ENCODE measurements at places on chromosomes 1 and 21. TPM values are rescaled to one million over a fixed set of nuclear protein-coding genes. Genes with fewer than 3 reads are reported as not detected.

- DNase-seq, result no peak
Observed at GRCh38 chr1:222252788-222253187, 295.1 kb downstream of the HHIPL2 start.

DNA sequence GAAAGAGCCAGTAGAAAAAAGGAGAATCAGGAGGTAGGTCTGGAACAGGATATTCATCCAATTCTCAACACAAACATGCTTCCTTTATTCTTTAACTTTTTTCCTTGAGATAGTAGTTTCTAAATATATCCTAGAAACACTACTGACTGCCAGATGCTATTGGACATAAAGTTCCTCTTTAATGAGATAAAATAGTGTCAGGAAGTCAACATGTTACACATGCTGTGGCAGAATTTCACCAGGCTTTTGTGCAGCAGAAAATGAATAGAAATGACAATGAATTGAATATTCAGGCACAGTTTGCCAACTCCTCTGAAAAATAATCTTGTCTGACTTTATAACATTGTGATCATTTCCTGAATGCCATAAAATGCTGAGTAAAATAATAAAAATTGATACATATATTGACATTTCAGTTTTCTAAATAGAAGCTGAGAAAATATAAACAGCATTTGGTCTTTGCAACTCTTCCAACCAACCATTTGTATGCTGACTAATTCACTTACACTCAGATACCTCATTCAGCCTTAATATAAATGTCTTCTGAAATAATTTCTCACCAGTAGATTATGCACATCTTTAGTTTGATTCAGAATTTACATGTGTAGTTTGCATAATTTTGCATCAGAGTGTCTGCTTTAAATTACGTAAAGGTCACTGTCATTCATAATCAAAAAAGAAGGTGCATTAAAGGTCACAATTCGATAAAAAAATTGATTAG lies 486.1 kb upstream of the ADGRL2 start:
- DNase-seq, result no peak

GRCh38 chr1:83097715-83098114 lies 901.2 kb downstream of the TTLL7 start:
- no peak for DNase-seq

GRCh38 chr1:44759077-44759476 lies 16.3 kb upstream of the RPS8 start:
- DNase-seq, result no peak

- no peak for DNase-seq
Observed at GRCh38 chr21:36048357-36048756, 12.0 kb downstream of the SETD4 start.

- DNase-seq, result no peak
Observed at GRCh38 chr1:185404907-185405568, 88.0 kb upstream of the IVNS1ABP start.

- DNase-seq, result no peak
Observed at GRCh38 chr1:2334883-2335534, 56.3 kb downstream of the MORN1 start.

GRCh38 chr1:152162792-152163463 lies 3.9 kb upstream of the RPTN start:
- DNase-seq, result no peak

DNA sequence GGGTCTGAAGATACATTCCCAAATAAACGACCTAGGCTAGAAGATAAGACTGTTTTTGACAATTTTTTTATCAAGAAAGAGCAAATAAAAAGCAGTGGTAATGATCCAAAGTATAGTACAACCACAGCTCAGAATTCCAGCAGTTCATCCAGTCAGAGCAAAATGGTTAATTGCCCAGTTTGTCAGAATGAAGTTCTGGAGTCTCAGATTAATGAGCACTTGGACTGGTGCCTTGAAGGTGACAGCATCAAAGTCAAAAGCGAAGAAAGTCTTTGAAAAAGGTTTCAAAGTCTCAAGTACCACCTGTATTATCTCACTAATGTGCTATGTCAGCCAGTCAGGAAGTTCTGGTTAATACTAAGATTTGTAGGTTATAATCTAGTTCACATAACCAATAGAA lies 15.0 kb downstream of the SPRTN start:
- DNase-seq, result no peak

- DNase-seq, result no peak
Observed at GRCh38 chr1:163131981-163132380, 62.8 kb downstream of the RGS4 start.

- DNase-seq, result no peak
Observed at GRCh38 chr1:69688193-69688592, 120.5 kb downstream of the LRRC7 start.

DNA sequence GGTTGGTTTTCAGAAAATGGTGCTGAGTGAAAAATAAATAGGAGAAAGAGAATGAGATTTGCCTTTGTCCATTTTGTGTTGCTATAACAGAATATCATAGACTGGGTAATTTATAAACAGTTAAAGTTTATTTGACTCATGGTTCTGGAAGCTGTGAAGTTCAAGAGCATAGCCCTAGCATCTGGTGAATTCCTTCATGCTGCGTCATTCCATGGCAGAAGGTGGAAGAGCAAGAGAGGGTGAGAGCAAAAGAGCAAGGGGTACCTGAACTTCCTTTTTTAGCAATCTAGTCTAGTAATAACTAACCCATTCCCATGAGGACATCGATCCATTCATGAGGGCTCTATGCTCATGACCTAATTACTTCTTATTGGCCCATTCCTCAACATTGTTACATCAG lies 209.1 kb upstream of the ZP4 start:
- no peak for DNase-seq

DNA sequence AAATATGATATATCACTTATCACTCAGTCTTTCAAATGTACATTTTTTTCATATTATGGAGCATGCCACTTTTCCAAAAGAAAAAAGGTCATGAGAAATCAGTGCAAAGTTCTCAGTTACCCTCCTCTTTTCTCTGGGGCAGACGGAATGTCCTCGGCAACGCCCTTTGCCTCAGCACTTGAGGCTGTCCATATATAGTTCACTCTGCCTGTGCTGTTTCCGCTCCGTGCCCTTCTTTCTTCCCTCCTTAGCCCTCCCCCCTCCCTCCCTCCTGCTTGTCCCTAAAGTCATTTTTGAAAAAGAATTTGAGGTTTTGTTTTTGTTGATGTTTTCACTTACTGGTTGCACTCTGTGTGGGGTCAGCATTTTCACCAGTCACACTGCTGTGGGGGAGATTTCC lies 5.4 kb downstream of the BARHL2 start:
- DNase-seq, result no peak

GRCh38 chr21:44730951-44731579 lies 19.7 kb upstream of the TSPEAR start:
- no peak for DNase-seq

DNA sequence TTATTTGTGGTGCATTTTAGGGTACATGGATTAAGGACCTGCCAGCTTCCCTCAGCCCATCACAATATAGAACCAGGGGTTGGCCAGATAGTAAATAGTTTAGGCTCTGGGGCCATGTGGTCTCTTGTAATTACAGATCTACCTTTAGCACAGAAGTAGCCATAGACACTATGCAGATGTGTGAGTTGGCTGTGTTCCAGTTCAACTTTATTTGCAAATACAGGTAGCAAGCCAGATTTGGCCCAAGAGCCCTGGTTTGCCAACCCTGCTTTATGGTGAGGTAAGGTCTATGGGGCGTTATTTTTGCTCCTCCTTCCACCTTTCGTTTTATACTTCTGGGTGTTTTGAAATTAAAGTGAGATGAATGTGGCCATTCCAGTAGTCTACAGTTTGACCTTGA lies 48.7 kb downstream of the MRPS6 start:
- DNase-seq, result no peak

DNA sequence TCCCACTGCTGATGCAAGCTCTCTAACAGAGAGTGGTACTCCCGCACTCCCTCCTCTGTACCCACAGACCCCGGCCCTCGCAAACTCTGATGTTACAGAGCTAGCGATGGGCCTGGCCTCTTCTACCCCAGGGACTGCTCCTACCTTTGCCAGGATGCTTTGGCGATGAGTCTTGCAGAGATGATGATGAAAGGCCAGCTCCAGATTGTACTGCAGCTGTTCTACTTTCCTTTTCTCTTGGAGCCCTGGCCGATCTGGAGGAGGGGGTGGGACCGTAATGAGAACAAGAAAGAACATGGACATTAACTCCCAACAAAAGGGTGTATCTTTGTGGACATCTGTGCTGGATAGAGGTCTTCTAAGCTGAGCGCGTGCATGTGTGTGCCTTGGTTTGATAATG lies 6.0 kb upstream of the LINGO4 start:
- no peak for DNase-seq

DNA sequence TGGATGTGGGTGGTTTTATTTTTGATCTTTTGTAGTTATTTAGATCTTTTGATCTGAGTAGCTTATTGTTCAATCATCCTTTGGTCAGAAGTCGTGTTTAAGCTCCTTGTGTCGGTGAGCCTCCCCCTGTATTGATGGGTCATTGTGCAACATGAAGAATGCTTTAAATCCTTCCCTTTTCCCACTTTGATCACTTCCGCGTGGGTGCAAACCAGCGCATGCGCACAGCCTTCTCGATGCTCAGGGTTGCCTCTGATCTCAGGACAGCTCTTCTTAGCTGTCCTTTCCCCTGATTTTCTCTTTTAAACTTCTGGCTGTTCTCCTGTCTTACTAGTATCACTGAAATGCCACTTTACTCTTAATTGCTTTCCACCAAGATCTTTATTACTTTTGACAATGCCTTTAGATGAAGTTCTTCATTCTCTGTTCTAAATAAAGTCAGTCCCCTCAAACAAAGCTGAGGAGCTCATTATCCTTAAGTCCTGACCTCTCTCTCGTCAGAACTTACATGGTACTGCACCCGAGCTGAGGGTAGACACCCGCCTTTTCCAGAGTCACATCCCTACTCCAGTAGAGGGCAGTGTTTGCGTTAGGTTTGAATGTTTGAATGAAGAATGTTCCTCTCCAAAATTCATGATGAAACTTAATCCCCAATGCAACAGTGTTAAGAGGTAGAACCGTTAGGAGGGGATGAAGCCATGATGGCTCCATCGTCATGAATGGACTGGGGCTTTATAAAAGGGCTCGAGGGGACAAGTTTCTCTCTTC lies 547.9 kb upstream of the TMPRSS15 start:
- DNase-seq, result no peak

GRCh38 chr1:41868241-41868998 lies 50.3 kb downstream of the HIVEP3 start:
- DNase-seq, result no peak

DNA sequence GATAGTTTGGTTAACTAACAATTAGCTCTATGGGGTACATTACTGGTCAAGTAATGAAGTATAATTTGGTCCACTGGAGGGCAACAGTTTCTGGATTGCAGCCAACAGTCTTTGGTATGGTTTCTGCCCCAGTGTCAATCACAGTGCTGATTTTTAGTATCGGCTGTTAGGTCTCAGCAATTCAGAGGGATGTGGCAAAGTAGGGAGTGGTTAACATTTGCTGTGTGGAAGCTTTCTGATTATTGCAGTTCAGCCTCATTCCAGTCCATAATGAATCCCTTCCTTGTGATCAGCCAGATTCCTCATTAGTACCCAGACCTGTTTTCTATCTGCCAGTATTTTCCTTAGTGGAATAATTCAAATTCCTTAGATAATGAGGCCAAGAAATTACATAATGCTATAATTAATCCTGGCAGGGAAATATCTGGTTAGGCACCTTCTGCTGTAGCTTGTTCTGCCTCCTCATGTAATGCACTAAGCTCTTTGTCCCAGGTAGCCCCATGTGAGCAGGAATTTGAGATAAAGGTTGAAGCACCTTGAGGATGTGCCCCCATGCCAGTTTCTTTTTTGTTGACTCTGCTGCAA lies 14.0 kb downstream of the F3 start:
- no peak for DNase-seq

Gene VANGL2
- not detected for total RNA-seq

Gene PIGR
- not detected for total RNA-seq

Gene CRYBG2
- 1.3 TPM for total RNA-seq

Gene ZYG11A
- total RNA-seq, result 0.16 TPM

Gene TAS1R1
- total RNA-seq, result not detected

Gene TFF3
- not detected for total RNA-seq

Gene HLX
- 0.27 TPM for total RNA-seq

Gene PDZK1
- total RNA-seq, result not detected

Gene ACTA1
- total RNA-seq, result not detected

Gene SHE
- total RNA-seq, result not detected
